ENCODE measurements at places on chromosomes 16 and 17.

GRCh38 chr17:40909351-40909750 is 24.3 kb upstream of the KRT20 start:
- DNase-seq = peak; percentile 42

- no peak for DNase-seq
These were observed 8.2 kb upstream of the ATP2C2 start for GRCh38 chr16:84360170-84360569.

DNA sequence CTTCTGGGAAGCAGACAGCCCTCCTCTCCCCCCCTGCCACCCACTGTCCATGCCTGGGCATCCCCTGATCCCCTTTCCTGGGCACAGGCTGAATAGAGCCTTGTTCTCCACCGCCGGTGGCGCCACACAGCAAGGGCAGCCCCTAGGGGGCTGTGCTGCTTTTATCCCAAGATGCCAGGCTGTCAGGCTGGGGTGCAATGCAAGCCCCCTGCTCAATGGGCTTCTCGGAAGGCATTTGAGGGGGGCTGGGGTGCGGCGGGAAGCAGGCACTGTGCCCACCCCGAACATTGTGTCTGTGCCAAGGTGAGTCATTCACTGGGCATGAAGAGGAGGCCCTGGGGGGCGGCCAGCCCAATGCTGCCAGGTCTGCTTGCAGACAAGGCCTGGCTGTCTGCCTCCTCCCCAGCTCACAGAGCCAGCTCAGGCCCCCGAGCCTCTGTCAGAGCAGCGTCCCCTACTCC is 1.5 kb upstream of the GFAP start:
- no peak for DNase-seq

GRCh38 chr17:27367121-27367981 is 73.4 kb downstream of the WSB1 start:
- no peak for DNase-seq

- DNase-seq = no peak
These were observed 1.2 kb downstream of the SNTB2 start for GRCh38 chr16:69188236-69188549.

GRCh38 chr16:65994291-65994690 is 372.2 kb upstream of the CDH5 start:
- DNase-seq = no peak

DNA sequence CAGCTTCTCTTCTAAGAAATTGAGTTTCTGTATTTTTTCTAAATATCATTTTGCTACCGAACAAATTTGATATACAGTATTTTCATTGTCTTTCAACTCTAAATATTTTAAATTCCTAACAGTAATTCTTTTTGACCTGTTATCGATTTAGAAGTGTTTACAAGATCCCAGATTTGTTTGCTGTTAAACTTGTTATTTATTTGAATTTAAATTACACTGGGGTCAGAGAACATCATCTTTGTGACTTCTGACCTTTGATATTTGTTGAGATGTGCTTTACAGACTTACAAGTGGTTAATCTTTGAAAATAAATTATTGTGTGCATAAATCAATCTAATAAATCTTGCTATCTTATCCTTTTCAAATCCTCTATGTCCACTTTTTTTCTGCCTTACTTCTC is 94.2 kb downstream of the ARHGAP44 start:
- DNase-seq = no peak

GRCh38 chr17:9522074-9522473 is 53.5 kb downstream of the STX8 start:
- no peak for DNase-seq

GRCh38 chr16:55308973-55309372 is 15.0 kb upstream of the IRX6 start:
- no peak for DNase-seq

GRCh38 chr17:82228278-82228841 is 482 bp upstream of the SLC16A3 start:
- no peak for DNase-seq

DNA sequence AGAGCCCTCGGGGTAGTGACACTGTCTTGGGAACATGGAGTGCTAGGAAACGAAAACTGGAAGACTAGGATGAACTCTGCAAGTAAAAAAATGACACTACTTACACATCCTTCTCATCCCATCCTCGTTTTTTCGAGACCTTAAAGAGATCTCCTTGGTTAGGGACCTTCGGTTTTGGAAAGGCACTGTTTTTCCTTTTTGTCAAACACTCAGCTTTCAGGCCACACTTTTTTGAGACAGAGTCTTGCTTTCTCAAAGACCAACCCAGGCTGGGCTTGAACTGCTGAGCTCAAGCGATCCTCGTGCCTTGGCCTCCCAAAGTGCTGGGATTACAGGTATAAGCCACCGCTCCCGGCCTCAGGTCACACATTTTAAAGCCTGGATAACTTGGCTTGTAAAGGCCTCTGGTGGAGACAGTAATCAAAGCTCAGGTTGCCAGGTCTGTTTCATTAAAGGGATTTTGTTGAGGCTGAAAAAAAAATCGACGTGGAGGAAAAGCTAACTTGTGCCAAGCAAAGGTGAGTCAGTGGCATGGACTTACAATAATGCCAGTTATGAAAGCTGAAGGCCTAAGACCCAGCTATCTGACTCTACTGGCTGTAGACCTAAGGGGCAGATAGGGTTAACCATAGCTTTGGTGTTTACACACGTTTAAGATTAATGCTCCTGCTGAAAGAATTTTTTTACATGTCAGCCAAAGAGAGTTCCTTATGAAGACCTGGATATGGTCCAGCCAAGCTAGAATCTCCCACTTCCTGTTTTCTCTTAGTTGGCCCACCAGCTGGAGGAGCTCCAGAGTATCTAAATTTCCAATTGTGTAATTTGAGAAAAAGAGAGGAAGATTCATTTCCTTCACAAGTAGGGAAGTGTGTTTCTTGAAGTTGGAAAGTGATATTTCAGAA is 823 bp downstream of the NBR1 start:
- DNase-seq = no peak

- DNase-seq = no peak
These were observed 471.9 kb downstream of the HS3ST3B1 start for GRCh38 chr17:14772776-14773175.

- no peak for DNase-seq
These were observed 39.7 kb downstream of the ARHGAP17 start for GRCh38 chr16:24975428-24975889.

DNA sequence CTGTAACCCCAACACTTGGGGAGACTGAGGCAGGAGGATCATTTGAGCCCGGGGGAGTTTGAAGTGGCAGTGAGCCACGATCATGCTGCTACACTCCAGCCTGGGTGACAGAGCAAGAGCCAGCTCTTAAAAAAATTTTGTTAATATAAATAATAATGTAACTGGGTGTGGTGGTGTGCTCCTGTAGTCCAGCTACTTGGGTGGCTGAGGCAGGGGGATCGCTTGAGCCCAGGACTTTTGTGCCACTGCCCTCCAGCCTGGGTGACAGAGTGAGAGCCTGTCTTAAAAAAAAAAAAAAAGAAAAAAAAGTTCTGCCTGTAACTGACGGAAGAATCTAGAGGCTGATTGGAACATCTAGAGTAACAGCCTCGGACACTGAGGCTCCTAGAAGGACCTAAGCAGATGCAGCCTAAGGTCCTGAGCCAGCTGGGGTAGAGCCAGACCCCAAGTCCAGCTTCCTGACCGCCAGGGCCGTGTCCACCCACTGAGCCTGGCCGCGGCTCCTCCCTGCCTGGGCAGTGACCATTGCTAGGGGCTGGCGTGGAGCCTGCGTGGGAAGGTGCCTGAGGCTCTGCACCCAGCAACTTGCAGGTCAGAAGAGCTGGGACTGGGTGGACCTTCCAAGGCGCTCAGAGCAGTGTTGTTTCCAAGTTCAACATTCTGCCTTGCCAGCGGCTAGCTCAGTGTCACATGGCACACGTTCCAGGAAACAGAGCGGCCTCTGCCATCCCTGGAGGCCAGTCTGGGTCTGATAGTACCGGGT is 209.4 kb upstream of the CIBAR2 start:
- no peak for DNase-seq

GRCh38 chr16:56888806-56889205 is 23.8 kb downstream of the SLC12A3 start:
- DNase-seq = no peak

DNA sequence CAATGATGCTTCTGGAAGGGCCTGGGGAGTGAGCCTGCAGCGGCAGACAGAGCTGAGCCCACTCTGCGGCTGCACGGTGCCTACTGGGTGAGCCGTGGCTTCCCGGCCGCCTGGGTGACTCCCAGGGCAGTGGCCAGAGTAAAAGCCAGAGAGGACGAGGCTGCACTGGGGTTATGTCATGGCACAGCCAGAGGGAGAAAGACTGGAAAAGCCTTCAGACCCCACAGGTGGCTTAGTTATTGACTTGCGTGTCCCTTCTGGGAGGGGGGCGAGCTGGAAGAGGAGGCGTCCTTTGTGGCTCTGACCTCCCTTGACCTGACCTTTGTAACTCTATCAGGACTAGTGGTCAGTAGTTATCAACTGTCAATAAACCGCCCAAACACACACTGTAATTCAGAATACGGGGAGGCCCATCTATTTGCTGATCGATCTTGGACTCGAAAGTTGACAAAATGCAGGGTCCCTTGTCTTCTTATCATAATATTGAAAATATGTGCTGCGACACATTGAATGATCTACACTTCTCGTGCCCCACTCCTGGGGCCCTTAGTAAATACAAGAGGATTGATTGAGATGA is 385.9 kb upstream of the ZFHX3 start:
- DNase-seq = no peak

DNA sequence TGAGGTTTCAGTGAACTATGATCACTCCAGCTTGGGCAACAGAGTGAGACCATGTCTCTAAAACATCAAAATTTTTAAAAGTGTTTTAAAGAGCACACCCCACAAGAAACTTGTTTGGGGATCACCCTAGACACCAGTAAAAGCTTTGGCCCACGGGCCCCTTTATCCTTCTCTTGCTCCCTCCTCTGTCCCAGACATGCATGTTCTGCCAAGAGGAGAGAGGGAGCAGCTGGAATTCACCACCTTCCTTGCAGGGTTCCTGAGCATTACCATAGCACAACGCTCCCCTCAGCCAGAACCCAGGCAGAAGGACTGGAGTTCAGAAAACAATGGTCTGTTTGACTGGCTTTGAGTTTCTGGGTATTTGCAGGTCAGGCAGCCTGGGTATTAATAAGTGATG is 214.3 kb upstream of the CDH5 start:
- DNase-seq = no peak

GRCh38 chr16:50099957-50100648 is 34.3 kb downstream of the HEATR3 start:
- DNase-seq = no peak

GRCh38 chr17:44794851-44795413 is 35.2 kb downstream of the GJC1 start:
- no peak for DNase-seq

Data from activated gamma-delta T cell treated with anti-CD3 and anti-CD28 coated beads, Interleukin-2, amount 50 U/mL, for 16 hours (primary cell).